CD4-positive, alpha-beta T cell treated with Interleukin-10 for 1 hour (primary cell): ENCODE measurements at places on chromosomes 1 and 21.

DNA sequence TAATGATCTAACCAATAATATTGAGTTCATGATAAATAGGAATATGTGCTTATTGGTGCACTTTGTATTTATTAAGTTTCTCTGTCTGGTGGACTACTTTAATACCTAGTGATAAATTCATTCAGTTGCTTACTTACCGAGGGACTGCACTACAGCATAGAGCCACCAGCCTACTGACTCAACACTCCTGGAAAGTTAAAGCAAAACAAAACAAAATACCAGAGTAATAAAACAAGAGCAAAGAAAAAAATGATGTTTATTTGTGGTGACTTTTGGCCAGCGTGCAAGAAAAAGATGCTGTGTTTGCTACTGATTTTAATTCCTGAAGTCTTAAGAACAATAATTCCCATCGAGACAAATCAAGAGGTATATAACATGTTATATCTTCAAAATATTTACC is 586.3 kb downstream of the PLA2G4A start:
- DNase-seq, result no peak

GRCh38 chr1:12371053-12371452 is 141.2 kb downstream of the VPS13D start:
- no peak for DNase-seq

GRCh38 chr1:208222376-208223126 is 21.6 kb downstream of the PLXNA2 start:
- DNase-seq, result no peak

DNA sequence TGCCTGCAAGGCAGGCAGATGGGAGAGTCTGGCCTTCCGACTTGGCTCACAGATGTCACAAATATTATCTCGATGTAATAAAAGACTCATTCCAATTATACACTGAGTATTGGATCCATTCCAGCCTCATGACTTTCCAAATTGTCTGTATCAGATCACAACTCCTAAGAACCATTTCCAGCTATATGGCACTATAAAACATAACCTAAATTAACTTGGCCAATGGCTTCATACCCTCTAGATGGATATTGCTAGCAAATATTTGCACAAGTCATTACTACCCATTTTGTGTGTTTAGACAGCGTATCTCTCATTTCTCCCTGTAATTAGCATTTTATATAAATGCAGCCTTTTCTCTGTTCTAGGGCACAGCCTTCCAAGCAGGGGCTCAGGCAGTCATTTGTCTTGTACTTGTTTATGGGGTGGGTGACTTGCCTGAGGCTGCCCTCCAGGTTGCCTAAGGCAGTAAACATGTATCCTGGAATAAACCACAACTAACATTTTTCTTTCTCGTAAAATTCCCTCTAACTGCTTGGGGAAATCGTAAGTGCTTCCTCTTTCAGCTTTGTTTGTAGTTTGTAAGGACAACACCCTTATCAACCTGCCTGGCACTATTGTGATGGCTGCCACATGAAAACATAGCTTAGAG is 70.6 kb upstream of the KCNJ6 start:
- no peak for DNase-seq

GRCh38 chr1:201223852-201224665 is 33.4 kb downstream of the IGFN1 start:
- no peak for DNase-seq

GRCh38 chr1:237012361-237012760 is 8.1 kb upstream of the MT1HL1 start:
- no peak for DNase-seq

- DNase-seq, result no peak
Observed at GRCh38 chr1:17822741-17823426, 67.8 kb downstream of the ACTL8 start.

GRCh38 chr1:62194651-62195544 is at the start of gene L1TD1:
L1TD1 (plus strand) TSS chr1:62194849; CDS start chr1:62206629, 11,780 bp downstream.
- DNase-seq, result no peak

DNA sequence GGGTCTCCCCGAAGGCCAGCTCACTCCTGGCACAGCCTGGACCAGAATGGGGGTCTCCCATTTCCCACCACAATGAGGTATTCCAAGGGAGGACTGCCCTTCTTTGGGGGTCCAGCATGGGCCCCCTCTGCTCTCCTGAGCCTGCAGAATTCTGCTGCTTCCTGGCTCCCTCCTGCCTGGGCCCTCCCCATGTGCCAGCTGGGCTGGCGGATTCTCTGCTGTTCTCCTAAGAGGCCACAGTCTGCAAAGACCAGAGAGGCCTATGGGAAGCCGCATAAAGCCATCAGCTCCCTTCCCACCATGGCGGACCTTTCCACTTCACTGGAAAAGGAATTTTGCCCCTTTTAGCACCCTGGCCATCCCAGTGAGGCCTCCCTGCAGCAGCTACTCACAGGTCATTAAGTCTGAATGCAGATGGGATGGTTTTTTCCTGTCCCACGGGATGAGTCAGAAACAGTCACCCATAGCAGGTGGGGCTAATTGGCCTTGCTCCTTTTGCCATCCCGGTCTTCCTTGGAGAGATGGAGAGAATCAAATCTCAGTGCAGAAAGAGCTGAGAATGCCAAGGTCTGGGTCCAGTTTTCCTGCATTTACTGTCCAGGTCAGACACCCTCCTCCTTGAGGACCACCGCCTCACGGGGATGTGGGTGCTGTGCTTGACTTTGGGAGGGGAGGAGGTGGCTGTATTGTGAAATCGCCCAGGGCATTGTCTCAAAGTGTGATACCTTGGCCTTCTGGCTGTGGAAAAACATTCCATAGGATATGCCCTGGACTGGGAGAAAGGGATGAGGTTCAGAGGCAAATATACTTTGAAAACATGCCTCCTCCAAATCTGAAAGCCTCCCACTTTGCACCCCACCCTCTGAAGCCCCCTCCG is 23.2 kb downstream of the MYBPH start:
- DNase-seq, result no peak

DNA sequence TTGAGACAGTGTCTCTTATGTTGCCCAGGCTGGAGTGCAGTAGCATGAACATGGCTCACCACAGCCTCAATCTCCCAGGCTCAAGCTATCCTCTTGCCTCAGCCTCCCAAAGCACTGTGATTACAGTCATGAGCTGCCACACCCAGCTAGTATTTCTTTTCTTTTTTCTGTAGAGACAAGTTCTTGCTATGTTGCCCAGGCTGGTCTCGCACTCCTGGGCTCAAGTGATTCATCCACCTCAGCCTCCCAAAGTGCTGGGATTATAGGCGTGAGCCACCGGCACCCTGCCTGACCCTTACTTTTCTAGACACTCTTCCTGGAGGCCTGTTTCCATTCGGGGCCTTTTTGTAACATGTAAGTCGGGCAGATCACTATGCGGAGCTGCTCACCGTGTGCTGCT is 30.1 kb upstream of the SRP9 start:
- no peak for DNase-seq

- no peak for DNase-seq
Observed at GRCh38 chr1:22775478-22775877, 64.8 kb downstream of the EPHB2 start.

- no peak for DNase-seq
Observed at GRCh38 chr1:66521721-66522365, 12.1 kb upstream of the SGIP1 start.

DNA sequence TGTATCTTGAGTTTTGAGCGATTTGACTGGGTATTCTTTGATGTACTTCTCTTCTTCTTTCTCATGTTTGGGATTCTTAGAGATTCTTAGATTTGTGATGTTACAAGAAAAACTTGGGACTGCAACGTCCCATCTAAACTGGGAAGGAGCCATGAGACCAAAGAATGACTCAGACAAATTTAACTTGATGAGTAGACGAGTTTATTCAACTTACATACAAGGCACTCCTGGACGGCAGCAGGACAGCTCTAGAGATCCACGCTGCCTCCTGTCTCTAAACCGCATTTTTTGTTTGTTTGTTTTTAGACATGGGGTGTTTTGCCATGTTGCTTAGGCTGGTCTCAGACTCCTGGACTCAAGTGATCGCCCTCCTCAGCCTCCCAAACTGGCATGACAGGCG is 137.1 kb downstream of the PIK3R3 start:
- DNase-seq, result no peak
